ENCODE measurements at places on chromosomes 12 and 14.

DNA sequence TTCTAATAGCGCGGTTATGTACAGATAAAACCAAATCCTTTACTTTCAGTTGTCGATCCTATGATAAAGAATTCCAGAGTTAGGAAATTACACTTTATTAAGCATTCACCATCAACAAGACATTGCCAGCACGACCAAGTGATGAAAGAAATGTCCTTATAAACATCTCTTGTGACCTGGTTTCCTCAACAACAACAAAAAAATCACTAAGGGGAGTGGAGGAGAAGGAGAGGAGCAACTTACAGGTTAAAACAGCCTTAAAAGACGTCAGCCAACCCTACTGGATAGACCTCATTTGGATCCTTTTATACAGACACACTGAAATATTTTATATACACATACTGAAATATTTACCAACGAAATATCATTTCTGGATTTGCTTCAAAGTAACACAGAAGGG, 22.8 kb downstream of the SART3 start:
- no peak for DNase-seq

DNA sequence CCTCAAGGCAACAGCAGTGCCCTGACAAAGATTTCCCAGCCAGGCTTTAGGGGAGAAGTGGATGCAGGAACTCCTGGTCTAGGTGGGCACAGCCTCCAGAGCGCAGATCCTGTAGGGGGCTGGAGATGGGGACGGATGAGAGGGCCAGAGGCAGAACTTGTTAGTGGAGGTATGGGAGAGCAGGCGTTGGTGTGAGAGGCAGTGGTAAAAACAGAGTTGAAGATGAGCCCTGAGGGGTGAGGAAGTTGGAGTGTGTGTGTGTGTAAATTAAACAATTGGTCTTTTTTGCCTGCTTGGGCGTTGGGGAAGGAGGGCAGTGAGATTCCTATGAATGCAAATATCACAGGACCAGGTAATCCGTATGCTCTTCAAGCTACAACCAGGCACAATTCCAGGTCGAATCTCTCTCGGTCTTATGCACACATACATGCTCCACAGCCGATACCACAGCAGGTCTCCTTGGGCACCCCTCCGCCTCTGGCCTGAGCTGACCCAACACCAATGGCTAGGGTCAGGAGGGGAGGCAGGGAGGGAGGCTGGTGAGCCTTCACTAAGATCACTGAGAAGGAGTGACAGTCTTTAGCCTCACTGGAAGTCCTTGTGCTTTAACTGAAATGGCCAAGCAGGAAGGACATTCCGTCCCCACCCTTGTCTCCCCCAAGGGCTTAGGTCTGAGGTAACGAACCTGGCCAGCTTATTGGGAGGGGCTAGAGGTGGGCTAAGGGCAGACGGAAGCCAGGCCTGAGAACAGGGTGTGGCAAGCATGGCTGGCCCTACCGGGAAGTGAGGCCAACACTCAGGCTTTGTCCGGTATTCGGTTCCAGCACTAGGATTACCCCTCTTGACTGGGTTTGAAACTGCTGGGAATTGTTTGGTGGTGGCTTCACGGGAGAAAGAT, 1.5 kb upstream of the KRT7 start:
- no peak for DNase-seq

- peak; percentile 40 for DNase-seq
Measured at GRCh38 chr12:8698132-8698851, 501 bp downstream of the RIMKLB start.

DNA sequence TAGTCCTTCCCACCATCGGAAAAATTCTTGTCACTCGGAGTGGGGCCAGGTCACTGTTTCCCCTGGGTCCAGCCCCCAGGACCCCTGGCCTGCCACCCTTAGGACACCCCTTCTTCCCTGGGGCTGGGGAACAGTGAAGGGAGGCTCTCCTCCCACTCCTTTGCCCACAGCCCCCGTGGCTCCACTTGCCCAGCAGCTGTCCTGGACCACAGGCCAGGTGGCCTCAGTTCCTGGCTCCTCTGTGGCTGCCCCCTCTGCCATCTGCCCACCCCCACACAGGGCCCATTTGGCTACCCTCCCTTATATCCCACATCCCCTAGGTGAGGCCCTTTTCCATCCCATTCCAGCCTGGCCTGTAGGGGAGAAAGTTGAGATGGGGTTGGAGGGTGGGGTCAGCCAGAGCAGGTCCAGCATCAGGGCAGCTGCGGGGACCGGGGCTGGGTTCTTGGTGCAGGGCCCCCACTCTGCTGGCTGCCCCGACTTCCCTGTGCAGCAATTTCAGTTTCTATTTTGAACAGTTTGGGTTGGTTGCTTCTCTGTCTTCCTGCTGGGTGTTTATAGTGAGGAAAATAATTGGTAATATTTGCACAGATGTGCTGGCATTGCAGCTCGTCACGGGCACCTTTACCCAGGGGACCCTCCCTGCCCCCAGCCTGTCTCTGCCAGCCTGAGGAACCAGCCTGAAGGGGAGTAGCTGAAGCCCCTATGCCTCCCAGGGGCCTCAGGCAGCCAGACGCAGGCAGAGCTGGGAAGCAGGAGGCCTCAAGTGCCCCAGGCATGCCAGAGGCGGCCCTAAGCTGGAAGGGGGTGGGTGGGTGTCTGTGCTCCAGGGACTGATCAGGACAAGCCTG, 23.4 kb downstream of the SYNDIG1L start:
- no peak for DNase-seq

- no peak for DNase-seq
Measured at GRCh38 chr12:68963856-68964745, 31.1 kb upstream of the CPM start.

- no peak for DNase-seq
Measured at GRCh38 chr12:51622564-51622963, 31.5 kb downstream of the SCN8A start.

DNA sequence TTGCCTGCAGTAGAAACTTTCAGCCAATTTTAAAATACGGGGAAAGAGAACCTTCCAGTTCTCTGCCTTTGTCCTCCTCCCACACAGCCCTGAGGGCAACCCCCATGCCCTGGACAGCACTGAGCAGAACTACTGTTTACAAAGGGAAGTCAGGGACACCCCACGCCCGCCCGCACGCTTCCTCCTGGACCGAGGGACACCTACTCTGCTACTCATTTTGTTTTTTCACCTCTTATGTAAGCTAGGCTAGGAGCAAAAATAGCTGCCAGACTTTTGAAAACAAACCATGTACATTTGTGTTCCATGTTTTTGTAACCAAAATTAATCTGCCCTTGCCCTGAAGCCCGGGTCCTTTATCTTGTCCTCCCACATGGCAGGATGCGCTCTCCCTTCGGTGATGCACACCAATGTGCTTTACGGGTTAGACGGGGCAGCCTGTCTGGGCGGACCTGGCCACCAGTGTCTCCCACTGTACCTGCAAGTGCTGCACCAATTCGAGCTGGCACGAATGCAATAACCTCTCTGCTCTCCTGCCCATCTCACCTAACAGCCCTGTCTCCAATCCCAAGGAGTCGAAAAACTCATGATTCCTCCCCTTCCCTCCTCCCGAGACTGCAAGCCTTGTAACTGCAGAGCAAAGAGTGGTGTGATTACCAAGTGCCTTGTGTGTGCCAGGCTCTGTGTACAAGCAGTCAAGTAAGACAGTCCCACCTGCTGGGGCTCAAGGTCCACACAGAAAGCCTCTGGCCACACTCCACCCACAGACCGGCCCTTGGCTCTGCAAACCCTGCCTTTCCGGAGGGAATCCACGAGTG, 85.2 kb downstream of the CCDC88C start:
- no peak for DNase-seq

- no peak for DNase-seq
Measured at GRCh38 chr12:124039276-124039675, 66.3 kb downstream of the ZNF664 start.

DNA sequence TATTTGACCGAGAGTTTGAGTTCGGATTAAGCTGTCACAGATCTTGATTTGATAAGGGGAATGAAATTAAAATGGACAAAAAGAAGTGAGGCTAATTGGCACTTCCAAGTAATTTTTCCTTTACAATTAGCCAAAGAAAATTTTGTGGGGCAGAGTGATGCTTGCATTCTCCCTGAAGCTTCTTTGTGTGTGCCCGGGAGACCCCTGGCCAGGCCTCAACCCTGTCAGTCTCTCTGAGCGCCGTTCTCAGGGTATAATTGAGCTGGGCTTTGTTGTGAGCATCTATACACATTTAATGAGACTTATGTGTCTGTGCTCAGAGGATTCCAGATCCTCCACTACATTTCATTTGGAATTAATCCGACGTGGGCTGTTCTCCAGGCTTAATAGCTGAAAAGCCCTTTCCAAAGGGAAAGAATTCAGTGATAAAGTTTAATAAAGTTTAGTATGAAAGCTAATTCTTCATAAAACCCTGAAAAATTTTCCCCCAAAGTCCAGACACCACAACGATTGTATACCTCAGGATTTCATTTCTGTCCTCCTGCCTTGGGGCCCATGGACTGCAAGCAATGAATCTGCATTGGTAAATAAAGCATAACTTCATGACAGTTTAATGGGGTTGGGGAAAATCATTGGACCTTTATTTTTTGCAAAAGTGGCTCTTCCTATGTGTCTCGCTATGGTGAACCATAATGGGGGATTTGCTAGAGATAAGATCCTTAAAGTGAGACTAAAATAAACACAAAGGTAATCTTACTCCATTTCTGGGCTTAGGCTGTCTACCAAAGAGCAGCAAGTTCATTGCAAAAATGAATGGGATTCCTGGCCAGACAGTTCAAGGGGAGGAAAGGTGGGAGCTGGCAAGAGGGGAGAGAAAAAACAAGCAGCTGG, 292.6 kb downstream of the C12orf75 start:
- no peak for DNase-seq

- peak; percentile 77 for DNase-seq
Measured at GRCh38 chr14:61472011-61472672, 150.8 kb downstream of the PRKCH start.

DNA sequence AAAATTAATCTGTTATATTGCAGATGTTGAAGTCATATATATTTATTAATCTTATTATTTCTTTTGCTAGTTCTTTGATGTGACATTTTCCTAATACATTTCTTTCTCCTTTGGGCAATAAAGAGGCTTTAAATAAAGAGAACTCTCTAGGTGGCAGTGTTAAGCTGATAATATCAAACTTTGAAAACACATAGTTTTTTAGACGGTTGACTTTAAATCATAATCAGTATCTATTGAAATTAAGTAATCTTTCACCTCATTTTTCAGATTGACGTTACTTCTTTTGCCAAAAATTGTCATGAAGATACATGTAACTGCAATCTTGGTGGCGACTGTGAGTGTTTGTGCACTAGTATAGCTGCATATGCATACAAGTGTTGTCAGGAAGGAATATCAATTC, 130.8 kb upstream of the PTPRQ start:
- DNase-seq = no peak

GRCh38 chr12:31859232-31859977, 99.8 kb upstream of the RESF1 start:
- peak; percentile 33 for DNase-seq

DNA sequence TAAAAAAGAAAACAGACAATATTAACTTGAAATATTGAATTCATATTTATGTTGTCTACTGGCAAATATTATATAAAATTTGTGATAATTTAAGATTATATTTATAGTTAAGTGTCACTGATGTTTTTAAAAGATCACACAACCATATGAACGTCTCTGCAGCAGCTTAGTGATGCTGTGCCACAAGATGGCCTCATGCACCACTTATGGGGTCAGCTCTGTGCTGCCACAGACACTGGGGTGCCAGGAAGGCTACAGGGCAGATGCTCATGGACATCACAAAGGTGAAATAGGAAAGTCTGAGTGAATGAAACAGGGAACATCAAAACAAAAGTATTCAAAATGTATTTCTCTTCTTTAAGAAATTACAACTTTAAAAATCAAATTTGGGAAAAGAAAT, 13.1 kb downstream of the ATXN3 start:
- peak; percentile 36 for DNase-seq

DNA sequence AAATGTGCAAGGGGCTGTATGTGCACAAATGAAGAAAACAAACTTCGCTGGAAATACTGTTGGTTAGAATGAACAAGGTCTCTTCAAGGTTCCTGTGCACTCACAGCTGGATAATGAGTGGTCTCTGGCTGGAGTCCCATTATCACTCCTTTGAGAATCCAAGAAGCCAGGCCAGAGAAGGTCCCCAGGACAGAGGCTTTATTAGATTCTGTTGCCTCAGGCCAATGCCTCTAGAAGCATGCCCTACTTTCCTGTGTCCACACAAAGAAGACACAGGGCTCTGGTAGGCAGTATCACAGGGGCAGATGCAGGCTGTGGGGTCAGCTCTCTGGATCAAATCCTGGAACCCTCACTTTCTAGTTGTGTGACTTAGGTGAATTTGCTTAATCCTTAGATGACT, 384.7 kb downstream of the GRIN2B start:
- no peak for DNase-seq

DNA sequence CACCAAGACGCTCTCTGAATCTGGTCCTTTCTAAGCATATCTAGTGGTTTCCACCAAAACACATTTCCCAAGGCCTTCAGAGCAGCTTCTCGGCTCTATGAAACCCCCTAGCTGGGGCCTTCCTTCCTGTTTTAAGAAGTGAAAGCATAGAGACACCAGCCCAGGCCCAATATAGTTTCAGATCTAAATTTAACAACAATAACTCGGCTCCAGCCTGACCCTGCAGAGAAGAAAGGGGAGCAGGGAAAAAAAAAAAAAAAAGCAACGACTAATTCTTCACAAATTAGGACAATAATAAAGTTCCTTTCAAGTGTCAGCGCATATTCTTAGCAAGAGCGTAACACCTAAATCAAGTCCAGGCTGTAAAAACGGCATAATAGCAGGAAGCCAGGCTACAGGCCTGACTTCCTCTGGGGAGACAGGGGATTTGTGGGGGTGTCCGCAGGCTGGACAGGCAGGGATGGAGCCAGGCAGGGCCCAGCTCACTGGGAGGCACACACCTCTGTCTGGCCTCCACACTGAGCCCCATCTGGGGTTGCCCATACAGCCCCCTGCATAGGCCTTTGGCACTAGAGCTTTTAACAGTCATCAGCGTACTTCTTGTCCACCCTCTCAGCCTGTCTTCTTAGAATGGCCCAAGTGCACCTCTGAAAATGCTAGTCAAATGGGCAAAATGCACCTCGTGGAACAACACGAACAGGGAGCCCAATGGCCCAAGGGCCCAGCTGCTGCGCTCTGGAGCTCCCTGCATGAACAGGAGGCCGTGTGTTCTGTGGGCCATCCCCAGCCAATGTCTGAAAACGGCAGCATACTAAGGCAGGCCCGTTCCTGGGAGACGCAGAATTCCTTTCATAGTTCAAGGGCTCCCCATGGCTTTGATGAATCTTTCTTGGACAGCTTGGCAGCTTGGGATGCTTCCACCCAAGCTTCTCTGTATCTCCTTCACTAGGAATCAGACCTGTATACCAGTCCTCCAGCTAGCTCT, 772.9 kb downstream of the MED13L start:
- no peak for DNase-seq

- DNase-seq = no peak
Measured at GRCh38 chr12:71521125-71521524, 81.5 kb downstream of the LGR5 start.

DNA sequence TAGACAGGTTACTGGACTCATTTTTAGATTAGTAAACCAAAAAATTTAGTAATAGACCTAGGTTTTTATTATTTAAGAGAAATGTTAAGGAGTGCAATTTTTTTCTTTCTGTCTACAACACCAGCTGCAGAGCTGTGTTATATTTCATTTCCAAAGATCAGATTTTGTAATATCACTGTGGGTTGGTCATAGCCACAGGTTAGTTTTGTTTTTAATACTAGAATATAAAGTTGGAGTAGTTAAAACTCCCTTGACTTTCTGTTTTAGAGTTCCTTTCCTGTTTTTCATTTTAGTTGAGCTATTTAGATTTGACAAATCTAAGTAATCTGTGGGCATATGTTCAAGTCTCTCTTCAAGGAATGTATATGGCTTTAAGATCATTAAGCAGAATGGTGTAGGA, 30.7 kb upstream of the GARIN2 start:
- DNase-seq = no peak

- DNase-seq = peak; percentile 59
Measured at GRCh38 chr12:67193704-67194103, 75.5 kb upstream of the CAND1 start.

Measured in activated naive CD4-positive, alpha-beta T cell treated with anti-CD3 and anti-CD28 coated beads for 36 hours (primary cell).